AG04450 (cell line): ENCODE measurements at places on chromosomes 4 and X.

DNA sequence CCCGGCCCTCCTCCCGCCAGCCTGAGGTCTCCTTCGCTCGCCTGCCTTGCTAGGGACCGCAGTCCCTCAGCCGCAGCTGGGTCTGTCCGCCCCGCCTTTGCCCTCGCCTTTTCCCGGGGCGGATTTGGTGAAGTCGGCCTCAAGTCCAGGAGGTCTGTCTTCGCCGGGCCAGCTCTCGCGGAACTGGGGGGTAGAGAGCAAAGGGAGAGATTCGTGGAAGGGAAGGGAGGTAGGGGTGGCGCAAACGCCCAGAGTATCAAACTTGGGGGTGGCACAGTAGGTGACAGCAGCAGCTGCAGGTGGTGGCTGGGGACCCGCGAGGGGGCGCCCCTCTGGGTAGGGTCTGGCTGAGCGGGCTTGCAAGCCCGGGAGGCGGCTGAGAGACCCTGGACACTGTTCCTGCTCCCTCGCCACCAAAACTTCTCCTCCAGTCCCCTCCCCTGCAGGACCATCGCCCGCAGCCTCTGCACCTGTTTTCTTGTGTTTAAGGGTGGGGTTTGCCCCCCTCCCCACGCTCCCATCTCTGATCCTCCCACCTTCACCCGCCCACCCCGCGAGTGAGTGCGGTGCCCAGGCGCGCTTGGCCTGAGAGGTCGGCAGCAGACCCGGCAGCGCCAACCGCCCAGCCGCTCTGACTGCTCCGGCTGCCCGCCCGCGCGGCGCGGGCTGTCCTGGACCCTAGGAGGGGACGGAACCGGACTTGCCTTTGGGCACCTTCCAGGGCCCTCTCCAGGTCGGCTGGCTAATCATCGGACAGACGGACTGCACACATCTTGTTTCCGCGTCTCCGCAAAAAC, at the start of gene NPY2R:
NPY2R (plus strand) TSS at position 379 of the 797 bp plus-strand sequence. CDS start 5,304 bp downstream, outside the sequence.
- DNase-seq, result no peak

GRCh38 chr4:128574706-128575105, 234.8 kb upstream of the JADE1 start:
- DNase-seq, result no peak

DNA sequence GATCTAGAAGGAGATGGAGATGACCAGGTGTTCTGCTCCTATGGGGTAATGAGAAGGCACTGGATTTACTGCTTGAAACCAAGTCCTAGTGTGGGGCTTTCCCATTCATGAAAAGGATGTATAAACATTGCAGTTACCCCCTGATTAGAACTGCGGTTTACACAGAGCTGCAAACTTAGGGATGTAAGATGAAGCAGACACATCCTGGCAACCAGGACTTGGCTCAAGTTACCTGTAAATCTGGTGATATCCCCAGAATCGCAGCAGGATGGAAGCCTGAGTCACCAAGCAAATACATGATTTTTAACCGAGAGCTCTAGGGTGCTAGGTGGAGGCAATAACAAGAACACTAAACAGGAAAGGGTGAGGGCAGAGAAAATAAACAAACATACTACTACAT, 178.6 kb upstream of the MAMLD1 start:
- no peak for DNase-seq

GRCh38 chrX:46628460-46629371, 55.2 kb downstream of the CHST7 start:
- peak; percentile 21 for DNase-seq

GRCh38 chr4:16764622-16765021, 133.8 kb downstream of the LDB2 start:
- DNase-seq, result no peak

- no peak for DNase-seq
Observed at GRCh38 chrX:63506320-63506719, 155.2 kb upstream of the SPIN4 start.
